Foreskin melanocyte (primary cell): ENCODE measurements at places on chromosomes 3 and 15.

DNA sequence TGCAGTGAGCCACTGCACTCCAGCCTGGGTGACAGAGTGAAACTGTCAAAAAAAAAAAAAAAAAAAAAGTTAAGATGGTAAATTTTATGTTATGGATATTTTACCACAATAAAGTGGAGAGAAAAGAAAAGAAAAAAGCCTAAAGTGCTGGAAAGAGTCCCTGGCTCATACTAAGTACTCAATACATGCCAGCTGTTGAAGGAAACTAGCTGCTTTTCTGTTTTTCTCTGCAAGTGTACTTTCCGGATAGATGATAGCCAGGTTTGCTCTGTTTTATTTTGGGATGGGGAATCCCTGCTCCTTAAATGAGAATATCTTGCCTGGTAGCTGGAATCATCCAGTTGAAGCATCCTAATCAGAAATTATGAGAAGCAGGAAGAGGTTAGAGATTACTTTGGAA lies 10.9 kb downstream of the EID1 start:
- DNase-seq: no peak

DNA sequence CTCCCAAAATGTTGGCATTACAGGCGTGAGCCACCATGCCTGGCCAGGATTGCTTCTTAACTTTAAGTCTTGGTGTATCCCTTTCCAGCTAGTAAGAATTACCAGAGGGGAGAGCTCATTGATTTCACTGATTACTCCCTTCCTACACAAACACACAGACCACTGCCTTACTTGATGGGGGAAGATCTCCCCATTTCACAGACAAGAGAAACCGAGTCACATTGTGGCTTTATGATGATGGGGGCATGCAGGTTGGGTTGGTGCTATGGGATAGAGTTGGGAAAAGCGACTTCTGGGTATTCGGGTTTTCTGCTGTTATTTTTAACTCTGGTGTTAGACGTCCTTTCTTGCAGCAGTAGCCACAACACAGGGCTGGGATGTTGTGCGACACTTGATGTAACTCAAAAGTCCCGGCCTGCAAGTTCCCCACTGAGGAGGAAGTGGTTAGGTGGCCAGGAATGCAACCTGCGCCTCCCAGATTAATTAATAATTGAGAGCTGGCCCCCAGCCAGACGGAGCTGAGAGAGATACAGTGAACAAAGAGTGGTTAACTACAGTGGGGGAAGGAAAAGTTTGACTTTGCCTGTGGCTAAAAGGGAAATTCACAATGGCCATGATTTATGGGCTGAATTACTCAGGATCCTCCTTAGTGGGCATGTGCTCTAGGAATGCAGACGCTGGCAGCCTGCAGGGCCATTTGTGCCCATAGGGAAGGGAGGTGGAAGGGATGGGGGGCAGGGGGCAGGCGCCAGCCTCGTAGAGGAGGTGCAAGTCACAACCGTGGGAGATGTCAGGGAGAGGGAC lies 63.6 kb downstream of the SMAD6 start:
- peak; percentile 96 for DNase-seq

DNA sequence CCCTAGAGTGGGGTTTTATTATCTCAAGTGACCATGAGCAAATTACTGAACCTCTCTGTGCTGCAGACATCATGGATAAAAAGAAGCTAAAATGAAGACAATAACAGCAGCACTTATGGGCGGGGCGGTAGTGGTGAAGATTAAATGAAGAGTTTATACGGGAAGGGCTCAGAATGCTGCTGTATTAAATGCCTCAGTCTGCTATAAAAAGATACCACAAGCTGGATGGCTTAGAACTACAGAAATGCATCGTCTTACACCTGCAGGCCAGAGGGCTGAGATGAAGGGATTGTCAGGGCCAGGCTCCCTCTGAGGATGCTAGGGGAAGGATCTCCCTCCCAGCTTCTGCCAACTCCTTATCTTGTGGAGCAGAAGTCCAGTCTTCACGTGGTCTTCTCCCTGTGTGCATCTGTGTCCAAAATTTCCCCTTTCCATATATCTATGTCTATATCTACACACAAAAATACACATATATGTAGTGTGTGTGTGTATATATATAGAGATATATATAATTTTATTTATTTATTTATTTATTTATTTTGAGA lies 2.9 kb downstream of the ALG1L2 start:
- DNase-seq: no peak

DNA sequence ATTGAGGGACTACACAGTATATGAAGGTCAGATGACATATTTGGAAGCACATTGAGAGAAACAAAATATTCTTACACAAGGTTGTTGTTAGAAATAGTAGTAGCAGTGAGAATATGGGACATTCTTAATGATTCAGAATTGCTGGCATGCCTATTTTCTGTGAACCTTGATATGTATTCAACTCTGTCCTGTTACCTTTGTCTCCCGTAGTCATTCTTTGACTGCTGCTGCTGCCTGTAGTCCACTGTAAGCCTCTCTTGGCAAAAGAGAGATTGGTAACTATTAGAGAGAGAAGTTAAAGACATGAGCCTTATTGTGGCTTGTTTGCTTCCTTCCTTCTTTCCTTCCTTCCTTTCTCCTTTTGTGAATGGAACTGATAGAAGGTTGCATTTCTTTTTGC lies 64.5 kb downstream of the TCF12 start:
- no peak for DNase-seq

DNA sequence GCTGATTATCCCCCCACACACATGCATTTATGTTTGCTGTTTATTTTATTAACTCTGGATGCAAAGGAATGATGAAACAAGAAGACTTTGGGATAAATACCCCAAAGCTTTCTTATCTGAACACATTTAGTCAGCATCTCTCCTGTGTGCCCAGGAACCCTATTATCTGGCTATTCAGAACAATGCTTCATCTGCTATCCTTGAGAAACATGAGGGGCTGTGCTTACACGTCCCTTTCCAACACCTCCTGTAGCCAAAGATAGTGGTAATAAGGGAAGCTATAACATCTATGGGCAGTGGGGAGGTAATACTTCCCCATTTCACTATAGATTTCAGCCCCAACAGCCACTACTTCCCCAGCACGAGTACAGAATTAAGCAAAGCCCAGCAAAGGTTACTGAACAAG lies 94.7 kb downstream of the SSR3 start:
- DNase-seq: no peak

GRCh38 chr3:194287374-194287773 lies 63.8 kb downstream of the CPN2 start:
- no peak for DNase-seq

DNA sequence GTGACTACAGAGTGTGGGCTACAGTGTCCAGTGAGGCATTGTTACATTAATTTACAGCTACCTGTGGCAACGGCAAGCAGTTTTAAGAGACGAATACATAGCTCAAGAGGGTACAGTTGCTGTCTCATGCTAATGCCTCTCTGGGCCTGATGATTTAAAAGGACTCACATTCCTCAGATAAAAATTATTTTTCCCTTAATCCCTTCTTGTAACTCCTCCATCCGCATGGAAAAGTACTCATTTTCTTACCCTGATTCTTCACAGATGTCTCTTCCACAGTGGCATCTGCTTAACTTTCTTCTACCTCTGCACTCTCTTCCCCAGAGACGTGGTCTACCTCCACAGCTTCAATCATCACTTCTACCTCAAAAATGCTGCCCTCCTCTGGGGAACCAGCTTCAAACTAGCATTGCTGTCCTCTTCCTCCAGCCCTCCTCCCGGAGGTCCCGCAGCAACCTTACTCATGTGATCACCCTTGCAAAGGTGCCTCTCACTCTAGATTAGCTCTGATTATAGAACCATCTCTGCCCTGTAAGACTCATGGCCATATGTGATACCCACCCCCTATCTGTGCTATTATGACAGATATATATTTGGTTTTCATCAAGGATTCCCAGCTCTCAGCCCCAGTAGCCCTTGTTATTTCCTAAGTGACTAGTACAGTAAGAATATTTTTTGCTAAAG lies 21.4 kb upstream of the ABHD17C start:
- DNase-seq: no peak

DNA sequence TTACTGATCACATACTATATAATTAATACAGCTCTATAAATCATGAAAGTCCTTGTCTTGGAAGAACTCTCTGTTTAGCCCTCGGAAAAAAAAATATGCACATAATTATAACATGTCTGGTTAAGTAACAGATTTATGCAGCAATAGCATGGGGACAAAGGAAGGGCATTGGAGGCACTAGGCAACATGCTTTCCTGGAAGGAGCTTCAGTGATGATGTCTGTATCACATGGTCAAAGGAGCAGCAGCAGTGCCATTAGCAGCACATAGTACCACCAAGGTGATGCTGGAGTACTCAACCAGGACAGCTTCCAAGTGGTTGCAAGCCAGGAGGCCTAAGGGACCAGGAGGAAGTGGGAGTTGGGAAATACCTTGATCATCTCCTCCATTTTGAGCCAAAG lies 36.3 kb upstream of the PHLDB2 start:
- no peak for DNase-seq

DNA sequence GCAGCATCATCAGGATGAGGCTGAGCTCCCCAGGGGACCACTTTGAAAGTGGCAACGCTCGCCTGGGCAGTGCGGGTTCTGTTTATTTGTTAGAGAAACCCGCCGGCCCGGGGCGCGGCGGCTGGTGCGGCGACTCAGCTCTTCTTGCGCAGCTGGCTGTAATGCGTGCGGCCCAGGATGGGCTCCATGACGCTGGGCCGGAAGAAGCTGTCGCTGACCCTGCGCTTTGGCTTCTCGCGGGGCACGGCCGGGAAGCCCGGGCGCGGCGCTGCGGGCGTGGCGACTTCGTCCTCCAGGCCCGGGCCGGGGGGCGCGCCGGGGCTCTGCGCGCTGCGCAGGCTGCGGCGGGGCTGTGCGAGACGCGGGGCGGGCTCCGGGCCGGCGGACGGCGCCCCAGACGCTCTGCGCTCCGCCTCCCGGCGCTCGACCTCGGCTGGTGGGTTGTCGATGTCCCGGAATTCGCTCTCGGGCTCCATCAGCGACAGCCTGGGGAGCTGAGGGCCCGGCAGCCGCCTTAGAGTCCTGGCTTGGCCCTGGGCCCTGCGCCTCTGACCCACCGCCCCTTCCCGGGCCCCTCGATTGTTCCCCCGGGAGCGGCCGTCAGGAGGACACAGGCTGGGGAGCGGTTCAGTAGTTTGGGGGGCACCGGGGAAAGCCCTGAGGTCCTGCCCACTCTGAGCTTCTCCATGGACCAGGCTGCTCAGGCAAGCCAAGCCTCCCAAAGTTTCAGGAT lies 10.3 kb upstream of the KIF7 start:
- DNase-seq: peak; percentile 21

- no peak for DNase-seq
Observed at GRCh38 chr3:39346785-39347585, 17.5 kb downstream of the CCR8 start.

DNA sequence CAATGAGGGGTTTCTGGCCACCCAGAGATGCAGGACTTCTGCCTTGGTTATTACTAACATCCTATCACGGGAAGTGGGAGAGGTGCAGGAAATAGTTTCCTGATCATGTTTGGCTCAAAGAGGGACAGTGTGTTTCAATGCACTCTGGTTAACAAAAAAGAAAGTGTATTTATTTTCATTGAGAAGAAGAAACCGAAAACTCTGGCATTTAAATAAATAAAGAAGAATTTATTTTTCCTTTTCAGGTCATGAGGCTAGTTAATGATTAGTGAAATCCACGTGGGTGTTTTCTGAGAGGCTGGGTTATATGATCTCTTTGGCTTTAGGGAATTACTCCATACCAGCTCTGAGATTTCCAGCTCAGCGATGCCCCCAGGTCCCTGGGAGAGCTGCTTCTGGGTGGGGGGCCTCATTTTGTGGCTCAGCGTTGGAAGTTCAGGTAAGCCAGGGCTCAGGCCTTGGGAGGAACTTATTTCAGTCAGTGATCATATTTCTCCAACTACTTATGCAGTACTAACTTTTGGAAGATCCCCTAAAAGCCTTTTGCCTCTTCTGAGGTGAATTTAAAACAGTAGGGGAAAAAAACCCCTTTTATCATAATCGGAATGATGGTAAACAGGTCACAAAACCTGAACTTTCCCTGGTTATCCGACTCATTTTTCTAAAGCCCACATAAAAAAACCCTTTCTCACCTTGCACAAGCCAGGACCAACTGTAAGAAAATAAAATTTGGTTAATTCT lies at the start of gene PLA1A:
TSS of gene PLA1A (plus strand) at position 338 of the 741 bp plus-strand sequence. CDS start at position 367, 29 bp downstream.
- no peak for DNase-seq

DNA sequence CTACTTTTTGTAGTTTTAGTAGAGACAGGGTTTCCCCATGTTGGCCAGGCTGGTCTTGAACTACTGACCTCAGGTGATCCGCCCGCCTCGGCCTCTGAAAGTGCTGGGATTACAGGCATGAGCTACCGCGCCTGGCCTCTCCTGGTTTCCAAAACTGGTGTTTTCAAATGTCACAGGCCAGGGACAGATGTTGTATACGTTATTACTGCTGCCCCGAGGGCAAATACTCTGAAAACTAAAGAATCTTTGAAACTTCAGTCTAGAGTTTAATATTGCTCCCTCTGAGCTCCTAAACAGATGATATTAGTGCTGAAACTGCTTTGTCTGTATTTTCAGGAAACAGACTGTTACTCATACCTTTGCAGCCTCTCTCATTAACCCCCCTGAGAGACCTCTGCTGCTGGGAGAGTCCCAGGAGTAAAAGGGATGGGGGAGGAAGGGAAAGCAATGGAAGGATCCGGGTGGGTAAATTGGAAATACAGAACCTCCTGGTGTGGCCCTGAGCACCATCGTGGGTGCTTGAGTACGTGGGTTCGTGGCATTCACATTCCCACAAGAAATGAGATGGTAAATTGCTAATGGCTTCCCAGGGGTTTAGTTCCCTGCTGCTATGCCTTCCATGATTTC lies 96.3 kb upstream of the IGF1R start:
- no peak for DNase-seq

GRCh38 chr15:63083044-63083443 lies 38.6 kb upstream of the LACTB start:
- DNase-seq: no peak

DNA sequence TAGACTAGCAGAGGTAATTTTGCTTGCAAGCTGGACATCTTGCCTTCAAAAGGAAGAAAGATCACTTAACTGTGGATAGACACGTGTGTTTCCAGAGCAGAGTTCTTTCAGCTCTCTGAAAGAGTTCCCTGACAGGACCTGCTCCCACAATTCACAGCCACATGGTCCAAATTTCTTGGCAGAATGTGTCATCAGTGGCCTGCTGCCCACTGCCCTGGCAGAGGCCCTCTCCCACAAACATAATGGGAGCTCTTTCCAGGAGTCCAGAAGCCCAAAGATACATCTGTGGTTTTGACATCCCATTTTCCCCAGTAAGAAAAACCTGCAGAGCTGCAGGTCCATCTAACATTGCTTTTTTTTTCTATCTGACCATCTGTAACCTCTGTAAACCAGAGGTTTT lies 48.3 kb downstream of the SERPINI1 start:
- no peak for DNase-seq

- DNase-seq: no peak
Observed at GRCh38 chr3:152256851-152257562, 11.7 kb upstream of the MBNL1 start.

- DNase-seq: no peak
Observed at GRCh38 chr15:26235864-26236263, 372.7 kb upstream of the ATP10A start.
